Right ventricle myocardium inferior (tissue), 1 donor: ENCODE measurements at places on chromosomes 1 and 21.

DNA sequence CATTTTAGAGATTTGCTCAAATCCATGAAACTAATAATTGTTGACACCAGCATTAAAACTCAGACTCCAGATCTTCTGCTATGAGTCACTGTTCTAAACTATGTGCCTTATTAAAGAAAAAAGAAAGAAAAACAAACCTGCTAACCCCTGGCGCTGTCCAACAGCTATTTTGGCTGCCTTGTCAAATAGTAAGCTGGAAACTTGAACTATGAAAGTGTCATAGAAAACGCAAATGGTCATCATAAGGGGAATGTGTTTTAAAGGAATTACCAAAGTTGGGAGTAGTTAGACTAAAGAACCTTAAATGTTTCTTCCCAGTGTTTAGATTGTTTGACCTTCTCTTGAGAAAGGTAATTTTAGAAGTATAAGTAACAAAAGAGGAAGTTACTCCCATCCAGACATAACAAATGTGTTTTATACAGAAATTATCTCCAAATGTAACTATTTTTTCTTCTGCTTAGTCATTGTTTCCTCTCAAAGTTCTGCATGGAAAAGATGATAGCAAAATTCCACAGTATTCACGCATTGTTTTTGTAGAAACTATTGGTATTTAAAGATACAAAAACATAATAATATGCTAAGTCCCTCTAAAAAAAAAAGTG is 272.4 kb downstream of the TPR start:
- DNase-seq = no peak

- peak; percentile 79 for DNase-seq
Measured at GRCh38 chr1:23424293-23425192, at the start of gene TCEA3. TCEA3 (minus strand) TSS chr1:23424748; CDS start chr1:23424633, 115 bp downstream.

DNA sequence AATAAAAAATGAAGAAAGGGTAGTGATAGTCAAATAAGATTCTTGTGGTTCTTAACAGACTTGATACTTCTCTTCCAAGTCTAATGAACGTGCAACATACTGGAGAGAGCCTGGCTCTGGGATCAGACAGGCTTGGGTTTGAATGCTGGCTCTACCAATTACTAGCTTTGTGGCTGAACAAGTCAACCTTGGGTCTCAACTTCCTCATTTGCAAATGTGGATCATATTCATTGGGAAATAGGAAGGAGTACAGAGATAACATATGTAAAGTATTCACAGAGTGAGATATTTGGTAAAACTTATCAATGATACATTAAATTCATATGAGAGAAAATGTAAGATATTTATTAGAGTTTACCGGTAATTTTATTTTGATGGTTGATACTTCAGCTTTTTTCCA is 2.0 kb downstream of the EDEM3 start:
- DNase-seq = no peak

GRCh38 chr1:67040405-67040804 is 13.5 kb downstream of the SLC35D1 start:
- DNase-seq = no peak

- no peak for DNase-seq
Measured at GRCh38 chr1:167722152-167722869, 529 bp downstream of the MPZL1 start.

- no peak for DNase-seq
Measured at GRCh38 chr1:67515324-67516080, 85.3 kb upstream of the SERBP1 start.

GRCh38 chr1:169924063-169924462 is 30.4 kb upstream of the SCYL3 start:
- no peak for DNase-seq

DNA sequence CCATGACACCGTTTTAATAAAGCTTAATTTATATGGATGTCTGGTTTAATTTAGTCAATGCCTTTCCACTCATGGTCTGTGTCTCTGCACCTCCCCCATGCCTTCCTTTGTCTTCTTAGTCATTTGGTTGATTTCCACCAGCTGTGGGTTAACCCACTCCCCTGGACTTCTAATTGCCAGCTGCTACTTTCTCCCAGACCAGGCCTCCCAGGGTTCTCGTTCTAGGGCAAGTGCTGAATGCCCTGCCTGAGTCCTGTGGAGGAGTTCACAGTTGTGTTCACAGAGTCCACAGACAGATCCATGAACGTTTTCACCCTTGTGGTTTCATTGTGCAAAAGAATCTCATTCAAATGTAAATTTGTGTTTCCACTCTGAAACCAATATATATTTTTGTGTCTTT is 243.4 kb downstream of the NUF2 start:
- no peak for DNase-seq

- DNase-seq = no peak
Measured at GRCh38 chr1:25780318-25781129, 19.5 kb upstream of the SELENON start.

GRCh38 chr1:1112237-1112985 is 3.5 kb downstream of the C1orf159 start:
- DNase-seq = no peak

DNA sequence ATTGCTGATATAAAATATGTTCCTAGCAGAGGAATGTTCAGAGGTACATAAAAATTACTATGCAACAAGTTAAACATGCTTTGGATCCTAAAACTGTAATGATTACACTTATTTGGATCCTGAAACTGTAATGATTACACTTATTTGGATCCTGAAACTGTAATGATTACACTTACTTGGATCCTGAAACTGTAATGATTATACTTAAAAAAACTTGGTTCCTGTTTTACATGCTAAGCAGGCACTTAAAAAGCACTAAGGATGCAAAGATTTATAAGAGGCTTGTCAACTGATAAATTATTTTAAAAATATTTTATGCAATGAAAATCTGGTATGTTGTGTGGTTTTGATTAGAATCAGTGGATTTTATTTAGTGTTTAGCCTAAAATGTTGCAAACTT is 47.7 kb downstream of the ZNHIT6 start:
- DNase-seq = no peak

GRCh38 chr1:73611681-73612080 is 586.3 kb downstream of the LRRIQ3 start:
- no peak for DNase-seq

DNA sequence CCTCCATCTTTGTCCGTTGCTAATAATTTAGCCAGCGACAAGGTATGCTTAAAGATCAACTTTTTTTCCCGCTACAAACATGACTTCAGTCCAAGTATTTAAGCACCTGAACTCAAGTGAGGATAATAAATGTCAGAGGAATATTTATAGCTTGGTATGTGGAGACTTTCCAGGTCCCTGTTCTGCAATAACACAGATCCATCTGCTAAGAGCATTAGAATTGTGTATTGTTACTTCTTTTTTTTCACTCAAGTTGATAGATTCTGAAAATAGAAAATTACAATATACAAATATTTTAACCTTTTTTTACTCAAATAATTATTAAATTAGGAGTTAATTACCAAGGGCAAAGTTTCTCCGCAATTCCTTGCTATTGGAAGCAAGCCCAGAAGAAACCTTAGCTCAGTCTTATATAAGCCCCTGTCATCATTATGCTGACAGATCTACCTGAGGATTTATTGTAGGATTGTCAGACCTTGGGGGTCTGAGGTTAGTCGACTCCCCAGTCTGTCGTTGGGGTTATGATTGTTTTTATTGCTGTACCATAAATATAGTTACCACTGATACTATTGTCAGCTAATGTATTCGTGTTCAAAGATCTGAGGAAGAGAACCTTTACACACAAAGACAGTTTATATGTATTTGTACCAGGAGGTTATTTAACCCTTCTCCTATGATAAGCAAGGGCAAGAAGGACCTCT is 337.9 kb downstream of the TBX15 start:
- no peak for DNase-seq

DNA sequence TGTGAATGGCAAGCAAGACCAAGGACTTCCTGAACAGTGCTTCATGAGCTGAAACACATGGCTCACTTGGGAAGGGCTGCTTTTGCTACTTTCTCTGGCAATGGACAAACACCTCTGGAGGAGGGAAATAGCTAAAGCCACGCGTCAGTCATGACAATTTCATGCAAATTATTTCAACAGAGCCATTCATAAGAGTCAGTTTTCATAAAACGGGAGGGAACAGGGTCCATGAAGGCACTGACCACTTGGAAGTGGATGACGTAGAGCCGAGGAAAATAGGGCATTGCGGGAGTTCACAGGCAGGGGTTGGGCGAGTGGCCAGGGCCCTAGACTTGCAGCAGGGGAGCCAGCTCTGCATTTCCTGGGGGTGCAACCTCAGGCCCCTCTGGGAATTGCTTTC is 43.9 kb downstream of the SDC3 start:
- DNase-seq = no peak

DNA sequence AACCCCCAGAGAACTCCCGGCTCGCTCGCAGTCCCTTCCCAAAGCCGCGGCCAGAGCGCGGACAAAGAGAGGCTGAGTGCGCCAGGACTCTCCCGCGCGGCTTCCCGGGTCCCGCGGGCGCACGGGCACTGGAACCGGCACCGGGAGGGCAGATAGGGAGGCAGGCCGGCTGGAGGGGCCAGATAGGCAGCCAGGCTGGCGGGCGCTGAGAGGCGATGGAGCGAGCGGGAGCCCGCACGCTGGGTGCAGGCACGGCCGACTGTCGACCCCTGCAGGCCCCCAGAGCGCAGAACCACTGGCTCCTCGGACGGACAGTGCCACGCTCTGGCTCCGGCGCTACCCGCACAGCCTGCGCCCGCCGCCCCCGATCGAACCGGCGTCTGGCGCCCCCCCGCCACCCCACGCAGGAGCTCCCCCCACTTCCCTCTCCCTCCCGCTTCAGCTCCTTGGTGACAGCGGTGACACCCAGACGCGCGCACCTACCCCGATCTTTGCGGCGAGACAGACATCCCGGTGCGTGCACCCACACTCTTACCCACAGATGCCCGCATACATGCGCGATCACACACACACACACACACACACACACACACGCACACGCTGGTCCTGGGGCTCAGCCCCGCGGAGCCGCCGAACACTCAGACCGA is 534 bp downstream of the SLC6A9 start:
- no peak for DNase-seq

- no peak for DNase-seq
Measured at GRCh38 chr1:206796981-206797402, 24.7 kb upstream of the IL10 start.

DNA sequence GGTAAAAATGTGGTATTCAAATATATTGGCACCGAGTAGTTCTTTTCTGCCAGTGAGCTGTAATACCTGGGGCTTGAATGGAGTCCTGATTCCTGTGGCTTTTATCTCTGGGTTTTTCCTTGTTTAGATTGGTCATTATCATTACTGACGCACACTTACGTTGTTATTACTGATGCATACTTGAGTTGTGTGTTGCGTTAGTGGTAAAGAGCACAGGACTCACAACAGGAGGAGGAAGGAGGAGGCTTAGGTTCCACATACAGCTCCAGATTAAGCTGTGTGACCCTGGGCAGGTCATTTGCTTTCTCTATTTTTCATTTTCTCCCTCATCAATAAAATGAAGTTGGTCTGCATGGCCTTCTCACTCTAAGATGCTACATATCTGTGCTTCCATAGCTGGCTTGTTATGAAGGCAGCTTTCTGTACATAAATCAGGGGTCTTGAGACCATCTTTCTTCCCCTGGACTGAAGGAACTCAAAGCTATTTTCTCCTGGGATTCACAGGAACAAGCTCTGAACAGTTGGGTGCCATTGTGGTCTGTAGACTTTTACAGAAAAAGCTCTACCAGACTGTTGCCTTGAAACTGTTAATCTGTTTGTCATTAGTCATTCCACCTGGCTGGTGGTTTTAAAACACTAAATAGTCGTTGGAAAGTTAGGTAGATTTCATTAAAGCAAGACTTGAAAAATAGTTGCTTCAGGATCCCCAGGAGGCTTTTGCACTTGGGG is 5.6 kb downstream of the ARID1A start:
- DNase-seq = no peak
